ENCODE measurements at places on chromosomes 13 and 19. TPM values are rescaled to one million over a fixed set of nuclear protein-coding genes. Genes with fewer than 3 reads are reported as not detected.

Gene MED26
- total RNA-seq = 9.6 TPM

Gene STOML3
- total RNA-seq = not detected

Gene NCR1
- not detected for total RNA-seq

Gene NMRK2
- not detected for total RNA-seq

Gene CEACAM5
- 3.2 TPM for total RNA-seq

Gene DNAJB1
- total RNA-seq = 79.9 TPM

Gene CGB3
- total RNA-seq = not detected

Gene DKKL1
- total RNA-seq = 0.53 TPM

Gene RXFP2
- total RNA-seq = not detected

Gene ZNF793
- total RNA-seq = not detected

Gene PTGIR
- not detected for total RNA-seq

Gene SERP2
- total RNA-seq = 7.7 TPM

Gene SIGLEC6
- total RNA-seq = not detected

Gene C13orf46
- 0.38 TPM for total RNA-seq

Gene SCAF1
- total RNA-seq = 67.6 TPM

Gene ZNF534
- not detected for total RNA-seq

Gene CILP2
- not detected for total RNA-seq

Gene ZNF780A
- 9.3 TPM for total RNA-seq

Gene ZNF799
- total RNA-seq = 2.4 TPM

Gene RPL18
- total RNA-seq = 6,271 TPM

Gene ZNF99
- not detected for total RNA-seq

Gene PTPRH
- total RNA-seq = 103 TPM

Measured in HT-29 (cell line).